NCI-H1105 (cell line): ENCODE measurements at places on chromosomes 16 and 17.

DNA sequence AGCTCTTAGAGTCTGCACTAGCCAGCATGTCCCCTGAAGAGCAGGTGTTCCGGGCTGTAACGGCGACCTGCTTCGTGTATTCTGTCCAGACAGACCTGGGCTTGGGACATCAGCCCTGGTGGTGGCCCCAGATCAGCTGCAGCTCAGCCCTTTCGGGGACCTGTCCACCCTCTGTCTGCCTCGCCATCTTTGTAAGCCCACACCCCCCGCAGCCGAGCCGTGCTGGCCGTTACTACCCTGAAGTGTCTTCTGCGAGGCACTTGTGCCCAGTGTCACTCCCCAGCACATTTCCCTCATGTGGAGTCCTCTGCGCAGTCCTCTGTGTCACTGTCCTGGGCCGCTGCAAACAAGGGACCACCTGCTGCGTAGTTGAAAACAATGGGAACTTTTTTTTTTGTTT is 10.4 kb downstream of the CARD14 start:
- DNase-seq = no peak

GRCh38 chr17:63438092-63439051 is 7.7 kb downstream of the CYB561 start:
- no peak for DNase-seq

DNA sequence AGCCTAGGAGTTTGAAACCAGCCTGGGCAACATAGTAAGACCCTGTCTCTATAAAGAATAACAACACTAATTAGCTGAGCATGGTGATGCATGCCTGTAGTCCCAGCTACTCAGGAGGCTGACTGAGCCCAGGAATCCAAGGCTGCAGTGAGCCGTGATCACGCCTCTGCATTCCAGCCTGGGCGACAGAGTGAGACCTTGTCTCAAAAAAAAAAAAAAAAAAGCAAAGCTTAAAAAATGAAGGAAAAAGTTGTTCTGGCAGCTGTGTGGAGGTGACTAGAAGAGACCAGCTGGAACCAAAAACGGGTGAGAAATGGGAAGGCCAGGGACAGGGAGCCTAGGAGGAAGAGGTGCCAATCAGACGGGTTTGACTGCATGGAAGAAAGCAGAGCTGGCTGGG is 4.2 kb downstream of the BCL7C start:
- no peak for DNase-seq

DNA sequence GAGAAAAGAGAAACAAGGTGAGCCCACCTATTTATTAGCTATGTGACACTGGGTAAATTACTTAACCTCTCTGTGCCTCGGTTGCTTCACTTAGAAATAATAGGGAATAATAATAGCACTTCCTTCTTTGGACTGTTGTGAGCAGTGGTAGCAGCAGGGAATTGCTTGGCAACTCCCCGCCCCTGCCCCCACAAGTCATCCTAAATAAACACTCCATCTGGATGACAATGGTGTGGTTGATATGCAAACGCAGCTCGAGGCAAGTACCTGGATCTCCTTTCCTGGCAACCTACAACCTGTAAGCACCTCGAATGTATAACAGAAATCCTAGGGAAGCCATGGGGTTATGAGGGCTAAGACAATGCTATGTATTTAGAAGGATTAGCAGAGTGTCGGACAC is 9.1 kb downstream of the TEKT3 start:
- DNase-seq = no peak

GRCh38 chr16:830871-831570 is 30.5 kb upstream of the GNG13 start:
- no peak for DNase-seq

DNA sequence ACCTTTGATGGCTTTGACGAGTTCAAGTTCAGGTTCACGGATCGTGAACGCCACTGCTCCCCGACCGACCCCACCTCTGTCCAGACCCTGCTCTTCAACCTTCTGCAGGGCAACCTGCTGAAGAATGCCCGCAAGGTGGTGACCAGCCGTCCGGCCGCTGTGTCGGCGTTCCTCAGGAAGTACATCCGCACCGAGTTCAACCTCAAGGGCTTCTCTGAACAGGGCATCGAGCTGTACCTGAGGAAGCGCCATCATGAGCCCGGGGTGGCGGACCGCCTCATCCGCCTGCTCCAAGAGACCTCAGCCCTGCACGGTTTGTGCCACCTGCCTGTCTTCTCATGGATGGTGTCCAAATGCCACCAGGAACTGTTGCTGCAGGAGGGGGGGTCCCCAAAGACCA is 17.6 kb downstream of the NOD2 start:
- DNase-seq = no peak

DNA sequence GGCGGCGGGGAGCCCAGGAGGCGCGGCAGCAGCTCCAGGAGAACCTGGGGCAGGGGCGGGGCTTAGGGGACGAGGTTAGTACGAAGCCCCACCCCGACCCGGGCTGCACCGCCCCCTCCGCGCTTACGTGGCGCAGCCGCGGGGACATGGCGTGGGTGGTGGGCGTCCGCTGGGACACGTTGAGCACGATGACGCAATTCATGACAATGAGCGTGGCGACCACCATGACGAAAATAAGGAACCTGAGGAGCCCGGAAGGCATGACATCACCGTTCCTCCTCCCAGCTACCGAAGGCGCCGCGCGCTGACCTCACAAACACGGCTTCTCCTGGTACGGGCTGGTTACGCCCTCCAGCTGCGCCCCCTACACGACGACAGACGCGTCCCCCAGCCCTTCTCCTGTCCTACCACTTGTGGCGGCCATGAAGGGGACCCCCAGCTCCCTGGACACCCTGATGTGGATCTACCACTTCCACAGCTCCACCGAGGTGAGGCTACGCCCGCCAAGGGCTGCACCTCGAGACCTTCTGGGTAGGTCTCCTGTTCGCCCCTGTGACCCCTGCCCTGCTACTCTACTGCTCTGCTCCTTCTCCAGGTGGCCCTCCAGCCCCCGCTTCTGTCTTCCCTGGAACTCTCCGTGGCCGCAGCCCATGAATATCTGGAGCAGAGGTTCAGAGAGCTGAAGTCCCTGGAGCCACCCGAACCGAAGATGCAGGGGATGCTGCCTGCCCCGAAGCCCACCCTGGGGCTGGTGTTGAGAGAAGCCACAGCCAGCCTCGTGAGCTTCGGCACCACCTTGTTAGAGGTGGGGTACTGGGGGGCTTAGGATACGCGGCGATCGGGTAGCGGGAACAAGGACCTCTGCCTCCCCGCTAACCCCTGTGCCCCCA is at the start of gene C17orf107:
C17orf107 (plus strand) TSS at position 196 of the 890 bp plus-strand sequence; CDS start at position 423, 227 bp downstream.
- DNase-seq = peak; percentile 78

DNA sequence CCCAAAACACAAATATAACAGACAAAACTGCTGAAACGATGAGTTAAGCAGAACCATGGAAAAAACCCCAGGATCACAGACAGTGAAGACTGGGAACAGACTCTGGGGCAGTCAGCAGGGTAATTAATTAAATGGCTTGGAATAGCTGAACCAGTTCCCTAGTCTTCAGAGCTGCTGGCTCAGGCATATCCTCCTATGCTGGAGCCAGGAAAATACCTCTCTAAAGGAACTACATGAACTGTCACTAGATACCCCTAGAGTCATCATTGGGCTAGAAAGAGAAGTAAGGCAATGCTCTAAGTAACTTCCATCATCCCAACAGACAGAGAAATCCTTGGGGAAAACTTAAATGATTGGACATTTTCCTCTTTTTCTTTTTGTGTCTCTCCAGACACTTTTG is 113.0 kb downstream of the STXBP4 start:
- DNase-seq = no peak

GRCh38 chr17:82188001-82188961 is 24.4 kb downstream of the CCDC57 start:
- DNase-seq = peak; percentile 20

GRCh38 chr16:69927056-69927757 is 23.9 kb upstream of the CLEC18A start:
- DNase-seq = no peak

- DNase-seq = no peak
Observed at GRCh38 chr17:7673239-7673638, 14.1 kb downstream of the TP53 start.

- DNase-seq = no peak
Observed at GRCh38 chr17:41442739-41443138, 2.0 kb upstream of the KRT38 start.

DNA sequence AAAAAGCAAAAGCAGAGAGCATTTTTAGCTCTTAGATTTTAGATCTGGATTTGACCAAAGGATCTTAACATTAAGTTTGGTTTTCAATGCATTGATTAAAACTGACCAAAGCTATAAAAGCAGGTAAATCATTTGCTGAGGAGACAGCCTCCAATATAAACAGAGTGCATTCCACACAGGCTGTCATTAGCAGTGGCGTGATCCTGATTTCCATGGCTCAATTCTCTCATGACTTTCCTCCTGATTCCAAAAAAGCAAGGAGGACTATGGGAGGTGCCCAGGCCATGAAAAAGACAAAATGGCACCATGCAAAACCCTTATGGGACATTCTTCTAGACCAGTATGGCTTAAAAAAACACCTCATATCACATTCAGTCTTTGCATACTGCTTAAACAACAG is 53.5 kb downstream of the PARN start:
- no peak for DNase-seq

GRCh38 chr17:11047228-11047627 is 193.8 kb upstream of the SHISA6 start:
- no peak for DNase-seq

DNA sequence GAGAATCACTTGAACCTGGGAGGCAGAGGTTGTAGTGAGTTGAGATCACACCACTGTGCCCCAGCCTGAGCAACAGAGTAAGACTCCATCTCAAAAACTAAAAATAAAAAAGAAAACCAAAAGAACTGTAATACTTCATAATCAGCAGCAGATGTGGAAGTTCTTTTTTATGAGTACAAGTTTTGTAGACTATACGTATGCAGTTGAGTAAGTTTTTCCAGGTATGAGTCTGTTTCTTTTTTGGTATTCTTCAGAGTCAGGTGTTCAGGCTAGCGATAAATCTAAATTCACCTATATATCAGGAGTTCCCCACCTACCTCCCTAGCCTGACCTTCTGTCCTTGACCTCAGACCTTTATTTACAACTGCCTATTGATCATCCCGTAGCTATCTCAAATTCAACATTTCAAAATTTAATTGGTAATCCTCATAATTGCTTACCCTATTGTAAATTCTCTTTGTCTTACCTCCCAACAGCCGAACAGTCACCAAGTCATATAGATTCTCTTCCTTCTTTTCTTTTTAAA is 10.7 kb downstream of the DCTN5 start:
- DNase-seq = no peak

DNA sequence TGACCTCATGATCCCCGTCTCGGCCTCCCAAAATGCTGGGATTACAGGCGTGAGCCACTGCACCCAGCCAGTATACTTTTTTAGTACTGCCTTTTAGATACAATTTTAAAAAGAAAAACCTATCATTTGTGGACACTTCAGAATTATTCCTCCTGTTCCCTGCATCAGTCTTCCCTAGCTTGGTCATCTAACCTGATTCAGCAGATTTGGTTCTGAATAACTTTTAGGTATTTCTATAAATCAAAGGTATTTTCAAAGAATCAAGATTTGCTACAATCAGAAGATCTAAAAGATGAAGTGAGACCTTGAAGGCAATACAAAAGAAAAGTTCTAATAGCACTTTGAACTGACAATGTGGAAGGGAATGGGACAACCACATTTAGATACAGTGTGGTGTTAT is 30.0 kb downstream of the MBTD1 start:
- no peak for DNase-seq

DNA sequence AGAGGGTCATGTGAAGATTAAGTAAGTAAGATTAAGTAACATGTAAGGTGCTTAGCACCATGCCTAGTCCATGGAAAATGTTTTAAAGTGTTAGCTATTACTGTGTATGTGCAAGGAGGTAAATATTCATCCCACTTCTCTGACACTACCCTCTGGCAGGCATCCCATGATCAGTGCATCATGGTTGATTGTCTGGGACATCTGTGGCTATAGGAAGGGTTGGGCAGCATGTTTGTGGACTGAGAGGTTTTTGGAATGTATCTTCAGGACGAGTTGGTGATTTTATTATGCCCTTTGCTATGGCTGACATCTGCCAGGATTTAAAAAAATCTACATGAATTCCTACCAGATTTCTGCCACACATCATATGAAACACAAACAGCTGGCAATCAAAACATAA is 6.5 kb upstream of the TAOK1 start:
- DNase-seq = no peak

DNA sequence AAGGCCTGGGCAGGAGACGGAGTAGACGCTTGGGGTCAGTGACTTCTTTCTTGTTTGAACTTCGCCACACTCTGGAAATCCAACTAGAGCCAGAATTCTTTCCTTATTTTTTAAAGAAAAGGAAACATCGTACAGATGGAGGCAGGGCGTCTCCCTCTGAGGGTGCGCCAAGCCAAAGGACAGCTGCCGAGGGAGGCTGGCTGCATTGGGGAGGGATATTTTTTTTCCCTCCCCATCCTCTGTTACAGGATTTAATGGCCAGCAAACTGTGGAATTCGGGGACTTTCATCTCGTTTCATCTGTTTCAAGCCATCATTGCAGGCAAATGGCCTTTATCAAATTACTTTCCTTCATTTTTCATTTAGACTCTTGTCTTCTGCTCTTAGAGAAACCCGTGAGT is 15.9 kb downstream of the CDK5R1 start:
- no peak for DNase-seq

DNA sequence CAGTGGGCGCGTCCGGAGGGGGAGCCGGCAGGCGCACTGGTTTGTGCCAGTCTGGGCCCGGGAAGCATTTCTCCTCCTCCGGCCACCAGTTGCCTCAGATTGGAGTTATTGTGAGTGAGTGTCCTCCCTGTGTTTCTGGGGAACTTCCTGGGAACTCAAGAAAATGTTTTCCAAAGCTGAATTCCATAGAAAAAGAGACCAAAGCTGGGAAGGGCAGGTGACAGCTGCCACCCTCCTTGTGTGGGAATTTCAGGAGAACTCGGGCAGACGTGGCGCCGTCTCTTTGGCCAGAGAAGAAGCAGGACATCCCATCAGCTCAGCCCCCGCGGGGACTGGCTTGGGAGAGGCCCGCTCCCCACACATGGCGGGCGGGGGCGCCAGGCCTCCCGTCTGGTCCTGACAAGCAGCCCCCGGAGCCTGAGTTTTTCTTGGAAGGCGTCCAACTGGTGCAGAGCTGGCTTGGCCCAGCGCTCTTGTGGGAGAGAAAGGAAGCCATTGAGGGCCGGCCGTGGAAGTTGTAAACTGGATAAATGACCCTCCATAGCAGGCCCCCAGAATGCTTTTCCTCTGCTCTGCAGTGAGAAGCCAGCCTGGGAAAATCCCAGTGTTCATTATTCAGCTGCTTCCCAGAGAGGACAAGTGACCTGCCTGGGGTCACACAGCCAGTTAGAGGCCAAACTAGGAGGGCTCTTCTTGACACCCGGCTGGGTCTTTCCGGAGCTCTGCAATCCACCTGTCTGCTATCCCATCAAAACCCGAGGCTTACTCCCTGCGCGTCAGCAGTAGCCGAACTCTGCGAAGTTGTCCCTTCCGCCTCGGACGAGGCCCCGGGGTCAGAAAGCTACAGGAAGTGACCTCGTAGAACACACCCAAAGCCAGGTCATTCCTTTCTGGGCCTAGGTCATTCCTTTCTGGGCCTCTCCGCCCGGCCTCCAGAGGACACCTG is 39.2 kb upstream of the GSE1 start:
- no peak for DNase-seq

GRCh38 chr17:7328840-7329373 is at the start of gene NEURL4:
Gene NEURL4 (minus strand): TSS chr17:7329335. CDS start chr17:7329312, 23 bp downstream.
- no peak for DNase-seq
